CD4-positive, alpha-beta T cell treated with Interleukin-6 at 100 ng/mL for 8 hours (primary cell): ENCODE measurements at places on chromosomes 5 and 9.

DNA sequence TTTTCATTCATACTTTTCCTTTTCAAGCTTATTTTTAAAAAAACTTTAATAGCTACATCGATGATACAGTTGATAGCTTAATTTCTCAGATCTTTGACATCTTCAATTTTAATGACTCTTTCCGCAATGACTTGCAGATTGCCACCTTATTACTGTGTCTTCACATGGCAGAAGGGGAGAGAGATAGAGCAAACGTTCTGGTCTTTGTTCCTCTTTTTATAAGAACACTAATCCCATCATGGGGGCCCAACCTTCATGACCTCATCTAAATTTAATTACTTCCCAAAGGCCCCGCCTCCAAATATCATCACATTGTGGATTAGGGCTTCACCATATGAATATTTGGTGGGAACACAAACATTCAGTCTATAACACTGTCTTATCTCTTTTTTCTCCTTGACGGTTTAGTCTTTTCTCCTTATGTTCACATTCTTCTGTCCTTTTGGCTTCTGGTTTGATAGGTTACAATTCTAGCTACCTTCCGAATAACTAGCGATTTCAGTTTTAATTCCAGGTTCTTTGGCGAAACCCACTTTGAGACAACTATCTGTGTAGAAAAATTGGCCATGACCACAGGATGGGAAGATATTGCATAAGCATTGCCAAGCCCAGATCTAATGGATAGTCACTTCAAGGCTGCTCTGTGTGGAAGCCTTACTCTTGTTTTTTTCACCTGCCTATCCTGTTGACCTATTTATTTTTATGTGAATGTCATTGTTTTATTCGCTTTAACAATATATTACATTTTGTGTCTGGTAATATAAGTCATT, 5.0 kb downstream of the ZNF189 start:
- no peak for DNase-seq

GRCh38 chr9:125295657-125296056, 34.0 kb downstream of the GAPVD1 start:
- no peak for DNase-seq

DNA sequence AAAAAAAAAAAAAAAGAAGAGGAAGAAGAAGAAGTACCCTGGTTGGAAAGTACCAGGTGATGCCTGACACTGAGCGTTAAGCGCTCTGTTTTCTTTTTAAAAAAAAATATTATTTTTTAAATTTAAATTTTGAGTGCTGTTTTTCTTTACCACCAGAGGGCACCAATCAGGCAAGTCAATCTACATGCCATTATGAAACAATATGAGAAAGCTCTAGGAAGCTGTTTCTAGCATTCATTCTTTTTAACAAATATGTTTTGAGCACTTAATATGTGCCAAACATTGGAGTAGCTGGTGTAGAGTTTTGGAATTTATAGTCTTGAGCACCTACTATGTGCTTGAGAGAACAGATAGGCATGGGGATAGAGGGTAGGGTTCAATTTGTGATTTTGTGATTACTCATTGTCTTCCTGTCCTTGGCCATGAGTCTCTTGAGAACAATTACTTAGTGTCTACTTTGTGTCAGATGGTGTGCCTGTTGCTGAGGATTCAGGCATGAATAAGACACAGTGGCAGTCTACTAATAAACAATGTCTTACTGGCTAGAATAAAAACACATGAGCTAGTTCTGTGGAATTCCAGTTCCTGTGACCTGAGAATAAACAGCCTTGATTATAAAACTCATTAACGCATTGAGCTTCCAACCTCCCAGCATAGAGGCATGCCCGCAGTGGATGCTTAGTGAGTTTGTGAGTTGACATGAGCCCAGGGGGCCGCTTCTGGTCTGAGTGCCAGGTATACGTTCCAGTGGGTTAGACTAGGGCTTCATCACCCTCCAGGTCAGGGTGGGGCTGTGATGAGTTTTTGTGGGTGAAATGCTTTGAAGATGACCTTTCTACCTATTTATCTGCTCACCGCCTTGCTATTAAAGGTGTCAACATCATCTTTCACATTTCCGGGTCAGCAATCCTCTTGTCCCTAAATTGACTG, 3.0 kb upstream of the UBE2R2 start:
- DNase-seq: peak; percentile 37

- no peak for DNase-seq
Measured at GRCh38 chr9:105053209-105053652, 125.3 kb upstream of the ABCA1 start.

- no peak for DNase-seq
Measured at GRCh38 chr5:10688651-10689171, 72.3 kb downstream of the DAP start.

GRCh38 chr5:19240170-19240569, 747.8 kb downstream of the CDH18 start:
- DNase-seq: no peak

- DNase-seq: no peak
Measured at GRCh38 chr9:93702261-93702660, 125.9 kb downstream of the PHF2 start.

DNA sequence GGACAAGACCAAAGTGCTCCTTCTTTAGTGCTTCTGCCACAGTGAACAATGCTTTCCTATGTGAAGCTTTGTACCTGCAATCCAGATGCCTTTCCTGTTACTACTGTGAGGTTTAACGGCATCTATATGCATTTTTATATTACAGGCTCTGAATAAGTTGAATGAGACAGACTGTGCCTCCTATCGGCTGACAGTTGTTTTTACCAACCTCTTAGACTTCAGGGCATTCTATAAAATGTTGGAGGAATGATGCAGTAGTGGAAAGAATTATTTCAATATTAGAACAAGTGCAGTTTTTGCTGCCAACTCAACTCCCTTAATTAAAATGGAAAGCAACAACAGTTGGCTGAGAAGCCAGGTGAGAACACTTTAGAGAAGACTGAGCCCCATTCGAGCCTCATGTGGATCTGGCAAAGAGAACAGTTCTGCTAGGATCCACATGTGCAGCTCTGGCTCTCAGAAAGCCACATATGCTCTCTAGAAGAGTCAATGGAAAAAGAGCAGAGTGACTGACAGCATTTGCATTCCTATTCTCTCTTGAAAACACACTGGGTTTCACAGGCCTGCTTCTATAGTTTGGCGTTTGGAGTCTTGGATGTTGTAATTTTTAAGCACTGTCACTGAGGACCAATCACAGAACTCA, 147.5 kb downstream of the LURAP1L start:
- DNase-seq: no peak

DNA sequence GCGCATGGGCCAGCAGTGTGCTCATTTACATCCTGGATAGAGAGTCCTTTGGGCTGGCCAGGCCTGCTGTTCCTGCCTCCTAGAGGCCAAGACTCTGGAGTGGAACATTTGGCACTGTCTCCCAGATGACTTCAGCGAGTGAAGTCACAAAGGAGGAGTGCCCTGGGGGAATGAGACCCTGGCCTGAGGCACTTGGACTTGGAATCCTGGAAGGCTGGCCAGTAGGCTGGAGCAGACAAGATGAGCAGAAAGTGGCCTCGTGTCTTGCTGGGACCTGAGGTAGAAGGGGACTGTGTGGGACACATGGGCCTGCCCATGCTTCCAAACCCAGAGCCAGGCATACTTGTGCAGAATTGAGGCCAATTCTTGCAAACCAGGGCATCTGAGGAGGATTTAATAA, at the start of gene TSSK1B:
TSSK1B (minus strand) TSS at position 101 of the 400 bp plus-strand sequence. CDS start 150 bp downstream, outside the sequence.
- no peak for DNase-seq
